ENCODE measurements at places on chromosomes 3 and 15.

DNA sequence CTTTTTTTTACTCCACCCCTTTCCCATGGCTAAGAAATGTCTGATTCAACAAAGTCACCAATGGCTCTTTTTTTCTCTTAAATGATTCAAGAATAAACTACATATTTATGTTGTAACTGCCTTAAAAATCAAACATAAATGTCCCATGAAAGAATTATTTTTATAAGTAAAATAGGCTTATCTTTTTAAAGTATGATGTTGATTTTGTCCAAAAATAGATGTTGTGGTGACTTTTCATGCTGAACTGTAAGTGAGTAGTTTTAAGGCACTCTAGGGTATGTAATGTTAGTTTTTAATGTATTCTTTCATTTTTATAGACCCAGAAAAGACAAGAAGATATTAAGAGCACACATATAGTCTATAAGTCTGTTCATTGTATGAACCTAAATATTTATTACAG is 594.9 kb downstream of the NLGN1 start:
- no peak for DNase-seq

- DNase-seq: peak; percentile 60
Measured at GRCh38 chr3:37096288-37096687, 78.1 kb downstream of the LRRFIP2 start.

DNA sequence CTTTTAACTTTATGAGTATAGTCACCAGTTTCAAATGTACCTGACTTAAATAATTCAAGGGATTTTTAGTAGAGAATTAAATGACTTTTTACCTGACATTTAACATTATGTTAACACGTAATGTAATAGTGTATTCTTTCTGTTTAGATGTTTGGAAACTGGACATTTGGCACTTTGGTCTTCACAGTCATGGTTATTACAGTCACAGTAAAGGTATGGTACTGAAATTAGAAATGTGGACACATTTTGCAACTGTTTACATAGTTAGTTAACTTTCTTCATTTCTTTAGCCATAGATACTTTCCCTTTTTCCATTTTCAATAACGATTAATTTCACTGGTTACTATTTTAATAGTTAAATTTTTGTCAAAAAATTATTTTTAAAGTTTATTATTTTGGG is 83.8 kb downstream of the DCUN1D1 start:
- DNase-seq: no peak

DNA sequence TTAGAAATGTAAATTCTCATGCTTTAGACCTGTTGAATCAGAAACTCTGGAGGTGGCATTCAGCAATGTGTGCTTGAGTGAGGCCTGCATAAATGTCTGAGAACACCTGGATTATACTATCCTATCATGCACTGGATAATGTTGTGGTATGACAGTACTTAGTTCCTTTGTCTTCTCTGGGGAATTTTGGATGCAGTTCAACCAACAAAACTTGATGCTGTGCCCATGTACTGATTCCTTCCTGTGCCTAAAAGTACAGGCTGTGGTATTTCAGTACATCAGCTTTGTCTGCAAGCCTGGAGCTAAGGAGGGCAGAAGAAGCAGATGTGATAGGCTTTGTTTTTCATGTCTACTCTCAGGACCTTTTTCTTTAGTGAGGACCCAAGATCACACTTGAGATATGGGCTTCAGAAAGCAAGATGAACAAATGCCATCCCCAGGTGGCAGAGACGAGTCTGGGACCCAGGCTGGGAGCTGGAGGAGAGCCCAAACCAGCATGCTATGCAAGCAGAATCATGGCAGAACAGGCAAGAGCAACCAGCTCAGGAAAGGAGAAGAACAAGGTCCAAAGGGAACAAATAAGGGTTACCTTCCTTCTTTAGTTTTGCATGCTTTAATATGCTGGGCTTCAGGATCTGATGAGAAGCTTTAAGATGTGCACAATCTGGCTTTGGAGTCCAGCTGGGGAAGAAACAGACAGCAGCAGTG is 124.7 kb downstream of the MYRIP start:
- no peak for DNase-seq

DNA sequence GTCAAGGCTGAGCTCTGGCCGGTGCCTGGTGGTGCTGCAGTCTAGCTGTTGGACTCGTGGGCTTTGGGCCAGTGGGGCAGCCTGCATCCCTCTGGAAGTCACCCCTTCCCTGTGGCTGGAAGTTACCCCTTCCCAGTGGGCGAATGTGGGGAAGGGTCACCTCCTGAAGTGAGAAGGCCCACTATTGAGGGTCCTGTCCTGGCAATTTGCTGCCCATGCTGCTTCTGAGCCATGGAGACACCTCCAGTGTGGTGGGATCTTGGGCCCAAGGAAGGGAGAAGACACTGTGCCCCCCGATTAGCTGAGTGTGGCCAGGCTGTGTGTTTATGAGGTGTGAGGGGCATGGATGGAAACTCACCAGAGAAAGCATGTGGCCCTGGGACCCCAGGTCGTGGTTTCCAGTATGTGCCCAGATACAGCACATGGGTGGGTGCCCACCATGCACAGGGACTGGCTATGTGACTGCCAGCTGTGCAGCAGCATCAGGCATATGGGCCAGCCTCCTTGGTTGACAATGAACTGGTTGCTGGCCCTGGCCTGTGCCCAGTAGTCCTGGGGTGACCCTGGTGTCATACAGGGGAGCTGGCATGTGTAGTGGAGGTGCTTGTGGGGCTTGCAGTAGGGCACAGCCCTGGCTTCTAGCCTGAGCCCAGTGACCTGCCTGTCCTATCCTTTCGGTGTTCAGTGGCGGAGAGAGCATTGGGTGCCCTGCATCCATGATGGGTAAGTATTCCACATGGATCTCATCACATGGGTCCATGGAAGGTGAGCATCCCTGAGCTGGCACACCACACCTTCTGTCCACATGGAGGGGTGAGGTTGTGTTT is 221.2 kb downstream of the SNRPN start:
- no peak for DNase-seq

GRCh38 chr3:8492744-8493511 is 8.7 kb upstream of the LMCD1 start:
- no peak for DNase-seq

- no peak for DNase-seq
Measured at GRCh38 chr3:122013448-122013925, 8.6 kb downstream of the ILDR1 start.

DNA sequence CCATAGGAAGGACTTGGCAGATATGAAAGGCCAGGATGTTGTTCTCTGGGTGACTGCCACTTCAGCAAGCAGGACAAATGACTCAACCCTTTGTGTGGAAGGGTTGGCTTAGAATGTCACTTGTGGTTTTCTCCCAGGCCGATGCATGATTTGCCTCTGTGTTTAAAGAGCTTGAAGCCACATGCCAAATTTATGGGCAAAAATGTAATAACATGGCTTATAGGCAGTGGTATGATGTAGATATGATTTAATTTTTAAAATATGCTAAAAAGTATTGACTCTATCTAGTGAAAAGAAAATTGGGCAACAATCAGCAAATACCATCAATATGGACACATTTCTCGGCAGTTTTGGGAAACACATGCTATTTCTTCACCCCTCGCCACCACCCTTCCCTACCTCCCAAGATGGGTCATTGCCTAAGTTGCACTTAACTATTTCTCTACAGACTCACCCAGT is 114.6 kb downstream of the CYP19A1 start:
- peak; percentile 67 for DNase-seq

GRCh38 chr15:29538044-29538443 is 268.4 kb upstream of the NSMCE3 start:
- DNase-seq: no peak

DNA sequence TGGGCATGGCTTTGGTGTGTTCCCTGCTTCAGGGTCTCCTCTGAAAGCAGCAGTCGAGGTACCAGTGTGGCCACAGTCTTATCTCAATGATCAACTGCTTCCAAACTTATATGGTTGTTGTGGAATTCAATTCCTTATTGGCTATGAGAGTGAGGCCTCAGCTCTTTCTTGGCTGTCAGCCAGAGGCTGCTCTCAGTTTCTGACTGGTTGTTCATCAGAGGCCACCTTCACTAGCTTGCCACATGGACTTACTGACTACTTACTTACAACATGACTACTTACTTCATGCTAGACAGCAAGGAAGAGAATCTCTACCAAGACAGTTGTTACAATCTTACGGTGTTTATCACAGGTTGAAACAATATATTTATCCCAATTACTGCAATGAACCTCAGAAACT is 789.2 kb downstream of the DIPK2A start:
- DNase-seq: no peak

DNA sequence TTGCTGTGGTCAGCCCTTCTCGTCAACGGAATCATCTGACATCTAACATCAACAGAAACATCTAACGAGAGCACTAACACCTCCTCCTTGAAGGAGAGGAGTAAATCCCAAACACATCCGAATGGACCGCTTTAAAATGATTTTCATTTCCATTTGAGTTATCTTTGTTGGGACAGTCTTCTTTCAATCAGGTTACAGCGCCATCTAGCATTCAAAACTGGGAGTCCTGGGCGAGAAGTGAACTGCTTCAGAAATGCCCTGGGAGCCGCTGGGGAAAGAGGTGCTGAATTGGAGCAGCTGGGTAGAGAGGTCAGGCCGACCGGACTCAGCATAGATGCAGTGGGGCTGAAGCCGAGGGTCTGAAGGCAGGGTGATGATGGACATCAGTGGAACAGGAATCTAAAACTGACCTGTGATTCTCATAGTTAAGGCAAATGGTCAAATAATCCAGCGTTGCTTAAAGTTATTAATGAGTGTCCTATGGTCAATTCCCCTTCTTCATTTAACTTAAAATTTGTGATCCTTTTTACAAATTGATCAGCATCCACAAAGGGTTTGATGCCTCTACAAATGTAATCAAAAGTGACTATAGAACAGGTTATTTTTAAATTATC is 170.0 kb upstream of the NDN start:
- no peak for DNase-seq

- DNase-seq: no peak
Measured at GRCh38 chr3:33792167-33792892, 6.1 kb upstream of the PDCD6IP start.

DNA sequence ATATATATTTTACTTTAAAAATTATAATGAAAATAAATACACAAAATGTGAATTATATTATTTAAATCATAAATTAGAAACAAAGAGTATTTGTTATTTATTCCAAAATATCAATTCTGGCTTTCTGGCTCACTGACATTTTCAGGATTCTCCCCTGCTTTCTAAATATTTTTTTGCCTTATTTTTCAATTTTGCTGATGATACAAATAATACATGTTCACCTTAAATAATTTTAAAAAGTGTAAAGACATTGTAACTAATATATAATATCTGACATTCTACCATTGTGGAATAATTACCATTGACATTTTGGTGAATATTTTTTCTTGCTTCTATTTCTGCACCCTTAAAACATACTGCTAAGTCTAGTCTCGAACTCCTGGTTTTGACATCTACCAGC is 325.9 kb upstream of the CBLB start:
- no peak for DNase-seq

- DNase-seq: no peak
Measured at GRCh38 chr3:182979103-182979673, 1.1 kb downstream of the DCUN1D1 start.

- DNase-seq: peak; percentile 36
Measured at GRCh38 chr3:59131016-59131766, 81.4 kb upstream of the CFAP20DC start.

DNA sequence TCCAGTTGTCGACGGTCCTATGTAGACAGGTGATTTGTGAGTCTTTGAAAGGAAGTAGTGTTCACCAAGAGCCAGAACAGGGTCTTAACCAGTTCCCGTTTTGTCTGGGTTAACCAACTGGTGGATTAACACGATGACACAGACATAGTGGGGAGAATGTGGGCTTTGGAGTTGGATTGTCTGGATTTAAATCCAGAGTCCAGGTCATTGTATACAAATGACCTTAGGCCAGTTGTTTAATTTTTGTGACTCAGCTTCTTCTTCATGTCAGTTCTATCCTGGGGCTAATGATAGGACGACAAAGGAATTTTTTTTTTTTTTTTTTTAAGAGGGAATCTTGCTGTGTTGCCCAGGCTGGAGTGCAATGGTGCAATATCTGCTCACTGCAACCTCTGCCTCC is 126.7 kb downstream of the LPP start:
- no peak for DNase-seq

DNA sequence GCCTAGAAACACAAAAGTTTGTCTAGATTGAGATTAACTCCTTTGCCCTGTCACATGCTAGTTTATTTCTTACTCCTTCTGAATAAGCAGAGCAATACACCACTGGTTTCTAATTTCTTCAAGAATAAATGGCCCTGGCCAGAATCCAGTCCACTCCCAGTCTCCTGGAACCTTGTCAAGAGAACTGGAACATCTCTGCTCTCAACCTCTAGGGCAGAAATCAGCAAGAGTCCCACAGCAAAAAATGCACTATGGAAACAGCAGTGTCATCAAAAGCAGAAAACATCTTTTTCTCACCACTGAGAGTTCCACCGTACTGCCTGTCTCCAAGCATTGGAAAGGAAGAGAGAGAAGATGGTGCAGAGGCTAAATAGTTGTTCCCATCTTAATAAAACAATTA is 35.9 kb upstream of the PPP2R3A start:
- peak; percentile 57 for DNase-seq

DNA sequence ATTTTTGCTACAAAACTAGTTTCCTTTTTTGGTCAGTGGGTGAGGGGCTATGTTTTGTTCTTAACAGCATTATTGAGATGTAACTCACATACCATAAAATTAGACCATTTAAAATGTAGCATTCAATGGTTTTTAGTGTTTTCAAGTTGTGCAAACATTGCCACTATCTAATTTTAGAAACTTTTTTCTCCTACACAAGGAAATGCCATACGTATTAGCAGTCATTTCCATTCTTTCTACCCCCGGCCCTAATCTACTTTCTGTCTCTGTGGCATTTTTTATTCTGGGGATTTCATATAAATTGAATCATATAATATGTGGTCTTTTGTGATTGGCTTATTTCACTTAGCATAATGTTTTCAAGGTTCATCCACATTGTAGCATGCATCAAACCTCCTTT is 55.0 kb upstream of the TIPARP start:
- no peak for DNase-seq

DNA sequence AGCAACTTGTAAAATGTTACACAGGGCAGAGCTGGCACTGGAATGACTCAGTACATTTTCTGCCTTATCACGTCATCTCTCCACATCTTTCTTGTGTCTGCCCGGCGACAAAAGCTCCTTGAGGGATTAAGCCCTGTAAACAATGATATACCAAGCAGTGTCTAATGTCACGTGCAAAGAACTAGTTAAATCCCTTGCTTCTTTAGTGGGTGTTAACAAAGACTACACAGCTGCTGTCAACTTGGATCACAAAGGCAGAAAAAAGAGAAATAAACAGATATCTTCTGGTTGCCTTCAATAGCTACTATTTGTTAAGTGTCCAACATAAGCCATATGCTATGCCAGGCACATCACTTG is 48.1 kb upstream of the FRMD4B start:
- DNase-seq: no peak

DNA sequence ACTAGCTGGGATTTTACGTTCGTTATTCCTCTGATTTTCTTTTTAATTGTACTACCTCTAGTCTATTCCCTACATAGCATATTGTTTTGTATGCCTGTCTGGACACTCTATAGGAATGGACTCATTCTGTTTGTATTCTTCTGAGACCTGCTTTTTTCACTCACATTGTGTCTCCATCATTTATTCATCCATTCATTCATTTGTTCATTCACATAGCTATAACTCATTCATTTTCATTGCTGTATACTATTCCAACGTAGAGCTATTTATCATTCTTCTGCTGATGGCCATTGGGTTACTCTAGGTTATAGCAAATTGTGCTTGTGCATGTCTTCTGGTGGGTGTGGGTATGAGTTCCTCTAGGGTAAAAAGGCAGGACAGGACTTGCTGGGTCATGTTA is 74.0 kb upstream of the SLC6A6 start:
- DNase-seq: no peak
